ENCODE measurements at places on chromosomes 11 and 22.

GRCh38 chr11:114377612-114378267 lies 22.6 kb downstream of the C11orf71 start:
- peak; percentile 84 for DNase-seq

- no peak for DNase-seq
Measured at GRCh38 chr11:4508886-4509285, 26.4 kb downstream of the OR52K1 start.

- DNase-seq: no peak
Measured at GRCh38 chr22:28923826-28924732, 40.7 kb downstream of the ZNRF3 start.

GRCh38 chr11:111349191-111349695 lies 29.8 kb downstream of the POU2AF1 start:
- no peak for DNase-seq

- peak; percentile 44 for DNase-seq
Measured at GRCh38 chr11:93567401-93567895, 24.3 kb upstream of the SMCO4 start.

GRCh38 chr11:68749229-68750123 lies 1.8 kb downstream of the TESMIN start:
- DNase-seq: no peak

- no peak for DNase-seq
Measured at GRCh38 chr11:81995889-81996288, 737.8 kb downstream of the FAM181B start.

- DNase-seq: no peak
Measured at GRCh38 chr11:129268371-129268770, 76.2 kb upstream of the ARHGAP32 start.

GRCh38 chr11:20060181-20060580 lies 100.1 kb downstream of the DBX1 start:
- DNase-seq: no peak

DNA sequence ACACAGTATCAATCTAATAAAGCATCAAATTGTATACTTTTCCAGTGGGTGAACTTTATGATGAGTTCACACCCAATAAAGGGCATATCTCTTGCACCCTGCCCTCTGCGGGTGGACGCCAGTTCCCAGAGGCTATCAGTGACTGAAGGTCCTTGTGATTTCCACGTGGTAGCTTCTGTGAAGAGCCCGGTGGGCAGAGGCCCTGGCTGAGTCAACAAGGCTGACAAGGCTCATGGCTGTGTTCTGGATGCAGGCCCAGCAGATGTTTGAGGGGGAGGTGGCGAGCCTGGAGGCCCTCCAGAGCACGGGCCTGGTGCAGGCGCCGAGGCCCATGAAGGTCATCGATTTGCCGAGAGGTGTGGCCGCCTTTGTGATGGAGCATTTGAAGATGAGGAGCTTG lies 71.4 kb downstream of the PIWIL3 start:
- no peak for DNase-seq

- no peak for DNase-seq
Measured at GRCh38 chr22:32674925-32675825, 126.3 kb upstream of the TIMP3 start.

- peak; percentile 15 for DNase-seq
Measured at GRCh38 chr11:86442420-86442819, 67.7 kb downstream of the CCDC81 start.

DNA sequence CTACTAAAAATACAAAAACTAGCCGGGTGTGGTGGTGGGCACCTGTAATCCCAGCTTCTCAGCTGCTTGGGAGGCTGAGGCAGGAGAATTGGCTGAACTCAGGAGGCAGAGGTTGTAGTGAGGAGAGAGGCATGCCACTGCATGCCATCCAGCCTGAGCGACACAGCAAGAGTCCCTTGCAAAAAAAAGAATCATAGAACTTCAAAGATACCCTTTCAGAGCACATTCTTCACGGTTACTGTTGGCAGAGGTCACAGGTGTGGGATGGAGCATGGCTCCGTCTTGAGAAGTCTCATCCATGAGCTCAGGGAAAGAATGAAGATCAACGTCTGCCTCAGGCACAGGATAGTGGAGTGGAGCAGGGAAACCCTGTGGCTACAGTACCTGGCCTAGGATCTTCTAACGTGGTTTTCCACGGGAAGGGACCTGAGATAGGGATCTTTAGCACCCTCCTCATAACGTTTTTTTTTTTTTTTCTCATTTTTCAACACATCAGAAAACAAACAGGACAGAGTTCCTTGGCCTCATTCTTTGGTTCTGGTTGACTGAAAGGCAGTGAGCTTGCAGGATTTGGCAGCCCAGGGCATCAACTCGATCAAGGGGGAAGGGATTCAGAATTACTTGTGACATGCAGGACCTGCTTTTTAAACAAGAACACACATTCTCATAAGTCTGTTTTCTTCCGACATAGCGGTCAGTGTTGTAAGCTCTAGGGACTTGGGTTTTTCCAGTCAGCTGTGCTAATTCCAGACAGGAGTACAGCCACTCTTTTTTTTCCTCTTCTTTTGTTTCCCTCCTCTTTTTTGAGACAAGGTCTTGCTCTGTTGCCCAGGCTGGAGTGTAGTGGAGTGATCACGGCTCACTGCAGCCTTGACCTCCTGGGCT lies 22.8 kb downstream of the F2 start:
- no peak for DNase-seq

GRCh38 chr11:23257556-23257955 lies 397.3 kb upstream of the CCDC179 start:
- DNase-seq: no peak

GRCh38 chr11:121688055-121688491 lies 235.3 kb upstream of the SORL1-AS1 start:
- DNase-seq: peak; percentile 80

DNA sequence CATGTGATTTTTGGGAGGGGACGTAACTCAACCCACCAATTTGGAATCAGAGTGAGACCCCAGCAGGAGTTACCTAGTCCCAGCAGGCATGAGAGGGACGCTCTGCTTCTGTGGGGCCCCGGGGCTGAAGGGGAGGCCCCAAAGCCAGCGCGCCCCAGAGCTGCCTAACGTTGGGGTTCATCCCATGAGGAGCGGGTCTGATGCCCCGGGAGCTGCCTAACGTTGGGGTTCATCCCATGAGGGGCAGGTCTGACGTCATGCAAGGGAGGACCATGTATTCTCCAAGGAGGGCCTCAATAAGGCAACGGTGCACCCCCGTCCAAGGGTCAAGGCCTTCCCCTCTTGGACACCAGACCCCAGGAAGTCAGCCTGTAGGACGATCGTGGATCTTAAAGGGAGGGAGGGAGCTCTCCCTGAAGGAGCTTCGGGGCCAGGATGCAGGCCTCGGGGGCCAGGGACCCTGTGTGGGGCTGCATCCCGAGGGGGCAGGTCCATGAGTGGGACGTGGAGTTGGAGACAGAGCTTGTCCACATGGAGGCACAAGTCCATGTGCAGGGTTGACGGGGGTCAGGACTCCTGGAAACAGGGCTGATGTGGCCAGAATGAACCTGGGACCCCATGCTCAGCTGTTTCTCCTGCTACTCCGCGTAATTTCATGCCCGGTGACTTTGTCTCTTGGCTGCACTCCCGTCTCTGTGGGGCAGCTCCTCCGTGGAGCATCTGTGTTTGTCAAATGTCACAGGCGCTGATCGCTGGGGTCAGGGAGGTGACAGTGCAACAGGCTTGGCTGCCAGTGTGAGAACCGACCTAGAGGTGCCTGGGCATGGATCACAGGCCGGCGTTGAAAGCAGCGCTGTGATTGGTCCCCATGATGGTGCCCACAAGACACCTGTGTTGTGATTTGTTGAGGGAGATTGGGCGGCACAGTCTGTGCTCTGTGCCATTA lies 1029.1 kb downstream of the BRD1 start:
- DNase-seq: no peak

- no peak for DNase-seq
Measured at GRCh38 chr11:22466351-22466750, 128.2 kb downstream of the SLC17A6 start.

DNA sequence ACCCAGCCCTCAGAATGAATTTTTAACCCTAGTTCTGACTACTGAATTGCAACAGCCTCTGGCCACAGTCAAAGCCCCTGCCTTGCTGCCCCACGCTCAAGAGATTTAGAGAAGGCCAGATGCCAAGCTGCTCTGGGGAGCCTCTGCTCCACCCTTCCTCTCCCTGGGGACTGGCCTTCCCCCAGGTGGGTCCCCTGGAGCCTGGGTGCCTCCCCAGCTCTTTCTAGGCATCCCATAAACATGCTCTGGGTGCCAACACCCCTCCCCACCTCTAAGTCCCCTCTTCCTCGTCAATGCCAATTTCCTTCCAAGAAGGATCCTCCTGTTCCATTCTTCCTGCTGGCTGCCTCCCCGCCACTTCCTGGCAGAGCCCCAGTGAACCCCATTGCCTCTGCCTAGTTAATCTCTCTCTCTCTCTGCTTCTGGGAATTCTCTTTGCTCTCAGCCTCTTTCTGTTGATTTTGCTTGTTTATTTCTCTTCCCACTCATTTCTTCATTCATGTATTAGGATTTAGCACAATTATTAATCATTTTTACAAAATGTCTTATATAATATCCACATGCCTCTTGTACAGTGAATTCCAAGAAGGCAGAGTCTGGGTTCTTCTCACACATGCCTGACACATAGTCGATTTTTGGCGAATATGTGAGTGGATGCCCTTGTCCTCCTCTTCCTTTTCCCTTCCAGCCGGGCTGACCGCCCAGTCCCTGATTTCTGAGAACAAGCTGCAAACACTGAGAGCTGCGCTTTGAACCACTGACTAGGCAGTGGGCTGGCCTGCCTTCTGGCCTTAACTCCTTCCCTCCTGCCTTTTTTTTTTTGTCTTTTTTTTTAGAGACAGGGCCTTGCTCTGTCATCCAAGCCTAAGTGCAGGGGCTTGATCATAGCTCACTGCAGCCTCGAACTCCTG lies 17.5 kb downstream of the UQCR10 start:
- no peak for DNase-seq

DNA sequence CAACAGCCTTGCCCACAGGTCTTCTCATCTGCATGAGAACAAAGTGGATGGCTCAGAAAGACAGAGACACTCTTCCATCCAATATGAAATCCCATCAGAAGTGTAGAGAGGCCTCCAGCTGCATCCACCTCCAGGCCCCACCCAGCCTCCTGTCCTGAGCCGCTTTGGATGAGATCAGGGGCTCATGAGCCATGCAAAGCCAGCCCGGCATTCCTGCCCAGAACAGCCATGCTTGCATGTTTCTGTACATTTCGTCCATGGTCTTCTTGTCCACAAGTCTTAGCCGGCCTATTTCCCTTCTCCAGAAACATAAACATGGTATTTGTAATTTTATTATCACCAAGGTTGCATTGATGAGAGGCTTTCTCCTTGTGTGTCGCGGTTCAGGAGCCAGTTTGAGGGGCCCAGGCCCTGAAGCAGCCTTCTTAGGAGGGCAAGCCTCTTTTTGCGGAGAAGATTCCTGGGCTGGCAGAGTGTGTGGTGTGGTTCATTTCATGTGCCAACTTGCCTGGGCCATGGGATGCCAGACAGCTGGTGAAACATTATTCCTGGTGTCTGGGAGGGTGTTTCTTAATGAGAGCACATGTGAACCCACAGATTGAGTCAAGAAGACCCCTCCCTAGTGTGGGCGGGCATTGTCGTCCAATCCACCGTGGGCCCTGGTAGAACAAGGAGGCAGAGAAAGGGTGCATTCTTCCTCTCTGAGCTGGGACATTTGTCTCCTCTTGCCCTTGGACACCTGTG lies 928.9 kb downstream of the TBC1D22A start:
- DNase-seq: no peak

DNA sequence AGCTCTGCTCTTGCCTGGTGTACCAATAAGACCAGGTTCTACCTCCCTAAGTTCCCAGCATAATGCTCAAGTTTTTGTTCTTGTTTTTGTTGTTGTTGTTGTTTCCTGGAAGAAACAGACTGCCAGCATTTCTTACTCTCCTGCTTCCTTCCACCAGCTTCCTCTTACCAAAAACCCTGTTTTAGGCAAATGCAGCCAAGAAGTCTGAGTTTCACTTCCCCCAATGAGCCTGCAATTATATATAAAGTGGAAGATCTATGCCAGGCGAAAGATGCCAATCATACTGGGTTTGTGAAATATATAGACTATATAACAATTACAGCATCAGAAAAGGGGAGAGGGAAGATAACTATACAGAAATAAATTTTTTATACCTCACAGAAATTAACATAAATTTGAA lies 931.5 kb upstream of the FAT3 start:
- DNase-seq: no peak

- DNase-seq: no peak
Measured at GRCh38 chr22:35575116-35575748, 34.6 kb downstream of the RASD2 start.

DNA sequence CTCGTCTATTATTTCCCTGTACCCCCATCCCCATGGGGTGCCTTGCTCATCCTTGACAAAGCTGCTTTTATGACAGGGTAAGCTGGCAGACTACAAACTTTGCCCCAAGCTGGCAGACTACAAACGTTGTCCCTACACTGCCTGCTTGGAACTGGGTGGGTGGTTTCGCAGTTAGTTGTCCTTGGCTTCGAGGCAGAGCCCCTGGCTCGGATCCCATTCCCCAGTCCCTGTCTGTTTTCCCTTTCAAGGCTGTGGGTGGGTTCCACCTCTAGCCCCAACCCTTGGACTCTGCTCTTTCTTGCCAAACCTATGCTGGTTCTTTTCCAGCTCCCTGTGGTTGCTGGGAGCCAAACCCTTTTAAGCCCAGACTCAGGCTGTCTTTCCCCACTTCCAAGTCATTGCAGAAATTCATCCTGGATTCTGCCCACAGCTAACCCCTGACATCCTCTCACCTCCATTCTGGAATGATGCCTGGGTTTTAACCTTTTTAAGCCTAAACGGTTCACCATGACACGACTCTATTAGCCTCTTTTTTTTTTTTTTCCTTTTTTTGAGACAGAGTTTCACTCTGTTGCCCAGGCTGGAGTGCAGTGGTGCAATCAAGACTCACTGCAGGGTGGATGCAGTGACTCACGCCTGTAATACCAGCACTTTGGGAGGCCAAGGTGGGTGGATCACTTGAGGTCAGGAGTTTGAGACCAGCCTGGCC lies 9.2 kb upstream of the RBM14 start:
- DNase-seq: peak; percentile 47

DNA sequence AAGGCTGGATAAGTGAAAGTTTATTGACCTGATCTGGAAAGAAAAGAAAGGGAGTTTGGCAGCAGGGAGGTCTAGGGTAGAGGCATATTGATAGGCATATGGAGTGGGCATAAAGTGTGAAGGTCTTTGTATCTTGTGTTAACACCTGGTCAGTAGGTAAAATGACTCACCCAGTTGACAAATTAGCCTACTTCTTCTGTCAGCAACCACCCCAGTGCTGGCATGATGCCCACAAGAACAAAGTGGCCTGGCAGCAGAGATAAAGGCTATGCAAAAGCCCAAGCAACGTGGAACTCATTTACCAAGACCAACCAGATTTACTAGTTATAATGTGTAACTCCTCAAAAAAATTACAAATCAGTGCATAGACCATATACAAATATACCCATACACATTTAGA lies 4.9 kb downstream of the OR10A3 start:
- no peak for DNase-seq

- peak; percentile 77 for DNase-seq
Measured at GRCh38 chr11:6695377-6695776, 12.2 kb upstream of the MRPL17 start.

- no peak for DNase-seq
Measured at GRCh38 chr11:15233371-15234165, 118.8 kb downstream of the INSC start.

DNA sequence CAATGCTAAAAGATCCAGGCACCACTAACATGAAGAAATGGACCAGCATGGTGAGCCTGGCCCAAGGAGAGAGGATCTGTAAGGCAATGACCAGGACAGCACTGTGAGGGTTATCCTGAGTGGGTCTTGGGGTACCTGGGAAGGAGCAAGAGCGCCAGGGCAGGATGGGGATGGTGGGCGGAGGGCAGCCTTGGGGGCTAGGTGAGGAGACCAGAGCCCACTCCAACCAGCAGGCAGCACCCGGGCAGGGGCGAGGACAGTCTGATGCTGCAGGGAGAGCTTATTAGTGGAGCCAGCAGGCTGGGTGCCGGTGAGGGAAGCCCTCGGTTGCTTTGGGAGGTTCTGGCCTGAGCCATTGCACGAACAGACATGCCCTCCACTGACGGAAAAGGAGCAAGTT lies 10.7 kb upstream of the NAP1L4 start:
- no peak for DNase-seq
